ENCODE measurements at places on chromosomes 5 and 9.

GRCh38 chr9:130042406-130042884 lies 544 bp downstream of the FNBP1 start:
- peak; percentile 70 for DNase-seq

DNA sequence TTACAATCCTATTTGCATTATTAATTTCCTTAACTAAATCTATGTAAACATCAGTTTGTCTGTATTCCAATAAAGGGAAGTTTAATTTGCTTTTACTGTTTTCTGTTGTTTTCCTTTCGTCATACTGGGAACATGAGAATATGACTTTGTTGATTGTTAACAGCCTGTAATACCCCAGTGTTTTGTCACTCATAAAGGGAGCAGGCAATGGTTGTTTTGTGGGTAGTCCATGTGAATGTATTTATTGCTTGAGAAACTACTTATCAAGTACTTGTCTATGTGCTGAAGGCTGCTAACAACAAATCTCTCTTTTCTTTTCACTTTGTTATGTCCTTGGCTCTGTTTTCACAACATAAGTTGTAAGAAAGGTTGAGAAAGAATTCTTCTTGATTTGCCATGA lies 1070.2 kb upstream of the ACO1 start:
- DNase-seq = no peak

DNA sequence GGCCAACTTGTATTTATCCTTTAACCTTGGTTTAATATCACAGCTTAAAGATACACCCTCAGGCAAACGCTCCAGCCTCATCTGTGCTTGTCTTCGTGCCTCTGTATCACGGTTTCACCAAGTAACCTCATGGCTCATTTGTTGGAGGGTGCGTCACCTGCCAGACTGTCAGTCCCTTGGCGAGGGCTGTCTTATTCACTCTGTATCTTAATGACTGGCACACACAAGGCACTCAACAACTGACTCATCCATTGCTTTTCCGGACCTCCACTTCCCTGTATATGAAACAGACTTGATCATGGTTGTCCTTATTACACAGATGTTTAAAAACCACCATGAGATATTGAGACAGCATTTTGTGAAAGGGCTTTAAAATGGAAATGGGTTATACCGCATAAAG lies 28.0 kb downstream of the LCP2 start:
- no peak for DNase-seq

DNA sequence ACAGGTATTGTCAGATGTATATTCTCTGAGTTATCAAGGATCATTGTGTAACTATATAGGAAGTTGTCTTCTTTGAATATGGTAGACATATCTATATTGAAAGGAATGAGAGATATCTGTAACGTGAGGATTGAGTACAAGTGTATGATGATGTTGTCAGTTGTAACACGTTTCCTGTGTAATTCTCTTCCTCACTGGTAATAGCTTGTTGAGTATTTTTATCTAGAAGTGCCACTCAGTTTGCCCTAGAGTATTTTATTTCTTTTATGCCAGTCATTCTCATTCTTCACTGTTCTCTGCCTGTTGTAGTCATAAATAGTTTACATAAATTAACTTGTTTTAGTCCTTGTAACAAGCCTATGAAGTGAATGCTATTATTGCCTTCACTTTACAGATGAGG lies 172.1 kb downstream of the BAAT start:
- no peak for DNase-seq

- no peak for DNase-seq
These were observed 64.8 kb upstream of the IGFBPL1 start for GRCh38 chr9:38489057-38489456.

GRCh38 chr5:179302499-179303185 lies 42.6 kb downstream of the ADAMTS2 start:
- no peak for DNase-seq

- no peak for DNase-seq
These were observed 593.3 kb downstream of the CDK5RAP2 start for GRCh38 chr9:119986713-119987112.

GRCh38 chr5:7902201-7902600 lies 33.3 kb downstream of the MTRR start:
- no peak for DNase-seq

- DNase-seq = peak; percentile 79
These were observed 617.4 kb downstream of the SLCO4C1 start for GRCh38 chr5:101678481-101679193.

- no peak for DNase-seq
These were observed 13.5 kb upstream of the TMED7 start for GRCh38 chr5:115639377-115639776.

- DNase-seq = peak; percentile 45
These were observed 974 bp downstream of the CLINT1 start for GRCh38 chr5:157857816-157858526.

DNA sequence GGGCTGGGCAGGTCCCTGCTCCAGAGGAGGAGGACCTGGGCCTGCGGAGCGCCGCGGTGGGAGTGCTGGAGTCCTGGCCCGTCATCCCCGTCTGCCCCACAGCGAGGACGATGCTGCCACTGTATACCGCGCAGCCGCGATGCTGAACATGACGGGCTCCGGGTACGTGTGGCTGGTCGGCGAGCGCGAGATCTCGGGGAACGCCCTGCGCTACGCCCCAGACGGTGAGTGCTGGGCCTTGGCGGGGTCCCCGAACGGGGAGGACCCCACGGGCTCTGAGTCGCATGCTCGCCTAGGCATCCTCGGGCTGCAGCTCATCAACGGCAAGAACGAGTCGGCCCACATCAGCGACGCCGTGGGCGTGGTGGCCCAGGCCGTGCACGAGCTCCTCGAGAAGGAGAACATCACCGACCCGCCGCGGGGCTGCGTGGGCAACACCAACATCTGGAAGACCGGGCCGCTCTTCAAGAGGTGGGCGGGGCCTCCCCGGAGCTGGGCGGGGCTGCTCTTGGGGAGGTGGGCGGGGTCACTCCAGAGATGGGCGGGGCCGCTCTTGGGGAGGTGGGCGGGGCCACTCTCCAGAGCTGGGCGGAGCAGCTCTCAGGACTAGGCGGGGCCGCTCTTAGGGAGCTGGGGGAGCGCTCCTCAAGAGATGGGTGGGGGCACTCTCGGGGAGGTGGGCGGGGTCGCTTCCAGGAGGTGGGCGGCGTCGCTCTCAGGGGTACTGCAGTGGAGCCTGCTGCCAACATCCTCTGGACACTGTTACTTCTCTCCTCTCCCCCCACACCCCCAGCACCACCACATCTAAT lies 13.1 kb downstream of the LRRC26 start:
- peak; percentile 64 for DNase-seq

- DNase-seq = peak; percentile 69
These were observed 45.4 kb downstream of the RAB14 start for GRCh38 chr9:121156263-121156731.

DNA sequence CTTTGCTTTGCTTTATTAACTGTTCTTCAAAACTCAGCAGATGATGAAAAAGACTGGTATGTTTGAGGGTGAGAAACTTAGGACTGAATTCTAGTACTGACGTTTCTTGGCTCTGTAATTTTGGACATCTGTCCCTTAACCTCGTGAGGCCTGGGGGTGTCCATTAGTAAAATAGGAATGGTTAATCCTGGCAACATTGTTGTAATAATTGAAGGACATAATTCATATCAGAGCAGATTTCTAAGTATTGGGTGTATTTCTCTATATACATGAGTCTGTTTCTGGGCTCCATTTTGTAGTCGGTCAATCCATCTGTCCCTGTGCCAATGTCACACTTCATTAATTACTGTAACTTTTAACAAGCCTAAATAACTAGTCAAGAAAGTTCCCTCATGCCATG lies 206.7 kb downstream of the MAST4 start:
- DNase-seq = no peak

- DNase-seq = no peak
These were observed 1.1 kb downstream of the LHX2 start for GRCh38 chr9:124012368-124013301.

DNA sequence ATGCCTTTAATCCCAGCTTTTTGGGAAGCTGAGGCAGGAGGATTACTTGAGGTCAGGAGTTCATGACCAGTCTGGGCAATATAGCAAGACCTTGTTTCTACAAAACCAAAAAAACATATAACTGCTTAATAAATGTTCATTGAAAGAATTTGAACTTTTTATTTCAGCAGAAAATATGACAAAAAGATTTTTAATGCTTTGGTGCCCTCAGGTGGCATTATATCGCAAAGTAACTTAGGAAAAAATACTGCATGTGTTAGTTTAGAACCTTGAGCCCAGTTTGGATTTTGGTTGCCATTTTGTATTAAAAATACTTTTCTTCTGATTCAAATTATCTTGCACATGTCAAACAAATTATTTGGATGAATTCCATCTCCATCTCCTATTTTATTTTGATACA lies 103.2 kb downstream of the GPBP1 start:
- peak; percentile 66 for DNase-seq

DNA sequence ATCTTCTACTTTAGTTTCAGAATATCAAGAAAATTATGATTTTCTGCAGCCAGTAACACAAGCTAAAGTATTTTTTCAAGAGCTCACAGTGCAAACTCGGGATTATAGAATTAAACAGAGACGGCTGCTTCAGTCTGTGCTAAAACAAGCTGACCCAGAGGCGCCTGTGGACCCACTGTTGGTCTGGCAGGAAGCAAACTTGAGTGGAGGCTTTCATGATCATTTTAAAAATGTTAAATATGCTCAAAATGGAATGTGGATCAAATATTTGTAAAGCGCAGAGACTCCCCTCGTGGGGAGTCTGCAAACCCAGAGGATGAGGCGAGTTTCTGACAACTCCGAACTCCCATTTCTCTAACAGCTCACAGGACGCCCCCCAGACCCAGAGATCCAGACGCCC lies 13.0 kb downstream of the ROR2 start:
- peak; percentile 19 for DNase-seq
